ENCODE measurements at places on chromosomes 4 and X.

- DNase-seq = no peak
Measured at GRCh38 chr4:93897559-93897958, 69.0 kb downstream of the ATOH1 start.

GRCh38 chrX:38175139-38175538, 45.5 kb downstream of the SRPX start:
- DNase-seq = no peak

- no peak for DNase-seq
Measured at GRCh38 chrX:10769696-10770619, 149.6 kb upstream of the MID1 start.

- no peak for DNase-seq
Measured at GRCh38 chr4:81392164-81392563, 79.5 kb downstream of the RASGEF1B start.

- DNase-seq = no peak
Measured at GRCh38 chr4:160880180-160880579, 1283.6 kb downstream of the FSTL5 start.

GRCh38 chr4:170122252-170122651, 32.5 kb upstream of the AADAT start:
- no peak for DNase-seq

- no peak for DNase-seq
Measured at GRCh38 chrX:21610168-21610567, 48.0 kb downstream of the KLHL34 start.

Data from activated T-cell treated with anti-CD3 and anti-CD28 coated beads, Interleukin-2, amount 50 U/mL, for 24 hours (primary cell).